H1 (cell line): ENCODE measurements at places on chromosomes 7 and 10.
A peak's percentile ranks its signal among the peaks of the same experiment; 100 is the strongest.

- DNase-seq = no peak
Observed at GRCh38 chr7:104980440-104980839, 33.6 kb upstream of the KMT2E start.

GRCh38 chr10:9613338-9614075 lies 1404.2 kb upstream of the CELF2 start:
- no peak for DNase-seq

GRCh38 chr7:17601921-17602320 lies 303.5 kb downstream of the AHR start:
- no peak for DNase-seq

- DNase-seq = no peak
Observed at GRCh38 chr10:28981007-28981406, 303.7 kb downstream of the BAMBI start.

GRCh38 chr7:114949231-114949630 lies 27.3 kb downstream of the MDFIC start:
- no peak for DNase-seq

GRCh38 chr7:105637755-105638154 lies 56.5 kb upstream of the EFCAB10 start:
- DNase-seq = no peak

GRCh38 chr7:55207436-55208125 lies 157.6 kb upstream of the LANCL2 start:
- DNase-seq = no peak

DNA sequence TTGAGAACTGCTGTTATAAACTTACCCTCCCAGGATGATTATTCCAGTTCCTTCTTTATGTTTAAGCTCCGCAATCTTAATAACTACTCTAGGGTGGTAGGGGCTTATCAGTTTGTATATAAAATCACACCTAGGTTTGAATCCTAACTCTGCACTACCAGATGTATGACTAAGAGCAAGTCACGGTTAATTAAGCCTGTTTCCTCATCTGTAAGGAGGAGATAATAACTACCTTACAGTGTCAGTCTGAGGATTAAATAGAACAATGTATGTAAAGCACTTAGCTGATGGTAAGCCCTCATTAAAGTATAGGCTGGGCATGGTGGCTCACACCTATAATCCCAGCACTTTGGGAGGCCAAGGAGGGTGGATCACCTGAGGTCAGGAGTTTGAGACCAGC lies 9.2 kb downstream of the DNA2 start:
- no peak for DNase-seq

DNA sequence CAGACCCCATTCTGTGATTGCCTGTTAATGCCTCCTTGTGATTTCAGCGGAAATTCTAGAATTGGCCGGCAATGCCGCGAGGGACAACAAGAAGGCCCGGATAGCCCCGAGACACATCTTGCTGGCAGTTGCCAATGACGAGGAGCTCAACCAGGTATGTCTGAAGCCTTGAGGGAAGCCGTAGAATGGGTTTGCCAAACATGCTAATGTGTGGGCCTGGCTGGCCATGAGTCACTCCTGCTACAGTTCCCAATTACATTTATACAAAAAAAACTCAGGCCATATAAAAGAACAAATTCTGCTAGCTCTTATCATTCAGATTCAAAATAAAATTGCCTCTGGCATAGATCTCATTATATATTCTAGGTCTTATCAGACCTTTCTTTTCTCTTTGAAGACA lies 37.4 kb downstream of the MACROH2A2 start:
- DNase-seq = no peak

DNA sequence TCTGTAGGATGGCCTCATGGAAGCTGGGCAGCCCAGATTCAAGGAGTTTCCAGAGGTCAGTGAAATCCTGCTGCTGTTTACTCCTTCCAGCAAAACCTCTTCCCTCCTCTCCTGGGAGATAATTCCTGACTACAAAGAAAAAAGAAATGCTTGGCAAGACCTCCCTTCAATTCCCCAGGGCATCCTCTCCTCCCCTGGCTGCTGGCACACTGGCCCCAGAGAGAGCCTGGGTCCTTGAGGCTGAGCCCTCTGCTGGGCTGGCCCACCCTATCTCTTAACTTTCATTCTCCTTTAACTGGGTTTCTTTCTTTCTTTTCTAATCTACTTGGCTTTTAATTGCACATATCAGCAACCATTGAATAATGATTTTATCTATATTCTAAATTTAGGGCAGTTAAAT lies 7.7 kb downstream of the DRGX start:
- no peak for DNase-seq

GRCh38 chr10:112783351-112784021 lies 166.6 kb upstream of the TCF7L2 start:
- DNase-seq = peak; percentile 40

DNA sequence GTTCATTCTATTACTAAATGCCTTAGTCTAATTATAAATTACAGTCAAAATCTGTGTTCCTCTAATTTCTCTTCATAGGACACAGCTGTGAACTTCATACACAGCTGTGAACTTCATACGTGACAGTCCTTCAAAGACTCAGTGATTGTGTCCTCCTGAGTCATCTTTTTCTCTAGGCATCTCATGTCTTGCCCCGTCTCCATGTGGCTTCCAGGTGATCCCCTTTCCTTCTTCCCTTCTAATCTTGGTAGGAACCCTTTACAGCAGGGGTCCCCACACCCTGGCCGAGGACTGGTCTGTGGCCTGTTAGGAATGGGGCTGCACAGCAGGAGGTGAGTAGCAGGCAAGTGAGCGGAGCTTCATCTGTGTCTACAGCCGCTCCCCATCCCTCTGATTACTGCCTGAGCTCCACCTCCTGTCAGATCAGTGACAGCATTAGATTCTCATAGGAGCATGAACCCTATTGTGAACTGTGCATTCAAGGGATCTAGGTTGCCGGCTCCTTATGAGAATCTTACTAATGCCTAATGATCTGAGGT lies 14.0 kb upstream of the EIF5AL1 start:
- no peak for DNase-seq

- DNase-seq = no peak
Observed at GRCh38 chr7:52107355-52107754, 790.7 kb upstream of the COBL start.

- DNase-seq = no peak
Observed at GRCh38 chr7:54711900-54712595, 47.0 kb downstream of the SEC61G start.

DNA sequence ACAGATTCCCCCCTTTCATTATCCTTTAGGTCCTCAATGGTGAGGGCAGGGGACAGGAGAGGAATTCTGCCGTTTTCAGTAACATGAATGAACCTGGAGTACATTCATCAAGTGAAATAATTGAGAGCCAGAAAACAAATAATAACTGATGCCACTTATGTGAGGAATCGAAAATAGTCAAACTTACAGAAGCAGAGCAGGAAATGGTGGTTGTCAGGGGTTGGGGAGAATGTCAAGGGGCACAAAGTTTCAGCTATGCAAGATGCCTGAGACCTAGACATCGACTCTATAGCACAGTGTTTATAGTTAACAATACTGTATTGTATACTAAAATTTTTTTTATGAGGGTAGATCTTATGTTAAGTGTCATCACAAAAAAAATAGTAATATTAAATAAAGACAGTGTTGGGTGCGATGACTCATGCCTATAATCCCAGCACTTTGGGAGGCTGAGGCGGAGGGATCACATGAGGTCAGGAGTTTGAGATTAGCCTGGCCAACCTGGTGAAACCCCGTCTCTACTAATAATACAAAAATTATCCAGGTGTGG lies 1219.8 kb downstream of the GATA3 start:
- DNase-seq = no peak

GRCh38 chr7:32032211-32032610 lies 38.0 kb downstream of the PDE1C start:
- no peak for DNase-seq

- DNase-seq = no peak
Observed at GRCh38 chr7:144519925-144520324, 116.4 kb upstream of the NOBOX start.

DNA sequence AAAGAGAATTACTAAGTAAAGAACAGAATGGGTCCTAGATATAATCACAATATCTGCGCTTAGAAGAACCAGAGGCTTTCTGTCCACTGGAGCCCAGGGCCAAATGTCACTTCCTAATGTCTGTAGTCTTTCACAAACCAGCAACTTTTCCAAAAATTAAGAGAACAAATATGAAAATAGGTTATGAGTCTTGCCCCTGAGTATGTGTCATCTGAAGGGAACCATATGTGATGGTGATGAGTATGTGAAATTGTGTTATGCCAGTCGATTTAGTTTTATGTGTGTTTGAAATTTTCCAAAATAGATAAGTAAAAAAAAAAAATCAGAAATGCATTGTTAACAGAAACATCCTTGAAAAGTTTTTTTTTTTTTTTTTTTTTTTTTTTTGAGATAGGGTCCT lies 15.4 kb upstream of the HTR5A start:
- no peak for DNase-seq

- DNase-seq = no peak
Observed at GRCh38 chr10:29699621-29700020, 64.8 kb upstream of the SVIL start.

DNA sequence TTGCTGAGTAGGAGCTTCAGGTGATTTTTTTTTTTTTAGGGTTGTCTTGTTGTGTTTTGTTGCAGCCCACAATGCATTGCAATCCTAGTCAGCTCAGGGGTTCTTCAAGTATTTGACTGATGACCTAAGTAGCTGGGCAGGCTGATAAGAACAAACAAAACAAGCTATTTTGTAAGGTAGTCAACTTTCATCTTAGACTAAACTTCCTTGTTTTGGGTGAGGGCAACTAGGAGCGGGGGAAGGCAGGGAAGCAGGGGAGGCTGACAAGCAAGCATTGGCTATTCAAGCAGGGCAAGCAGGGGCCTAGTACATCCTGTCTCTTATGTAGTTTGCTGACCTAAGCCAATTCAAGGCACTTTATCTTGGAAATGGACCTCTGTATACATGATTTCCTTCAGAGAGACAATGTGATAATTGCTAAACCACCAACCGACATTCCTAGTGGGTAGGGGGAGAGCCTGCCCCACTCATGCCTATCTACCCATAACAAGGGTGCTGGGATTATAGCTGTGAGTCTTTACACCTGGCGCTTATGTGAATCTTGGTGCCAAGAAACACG lies 163.3 kb upstream of the PRKCQ start:
- no peak for DNase-seq

GRCh38 chr10:60270426-60270825 lies 119.2 kb downstream of the ANK3 start:
- no peak for DNase-seq

- DNase-seq = no peak
Observed at GRCh38 chr10:115129752-115130151, 36.6 kb downstream of the ATRNL1 start.

GRCh38 chr7:16419126-16419525 lies 2.2 kb downstream of the CRPPA start:
- DNase-seq = no peak

DNA sequence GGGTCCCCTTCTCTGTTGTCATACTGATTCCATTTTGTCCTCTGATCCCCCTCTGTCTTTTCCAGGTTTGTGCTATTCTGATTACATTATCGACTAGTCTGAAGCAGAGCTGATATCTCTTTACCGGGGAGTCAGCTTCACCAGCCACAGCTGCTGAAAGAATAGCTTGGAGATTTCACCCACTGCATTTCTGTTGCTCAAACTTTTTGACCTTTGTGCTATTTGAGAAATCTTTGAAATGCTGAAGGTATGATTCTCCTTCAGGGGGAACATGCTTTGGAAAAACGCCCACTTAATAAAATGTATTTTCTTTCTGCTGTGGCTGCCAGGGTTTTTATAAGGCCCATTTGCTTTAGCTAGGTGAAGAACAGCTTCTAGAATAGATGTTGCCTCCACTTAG lies 197.8 kb upstream of the TCF7L2 start:
- no peak for DNase-seq

DNA sequence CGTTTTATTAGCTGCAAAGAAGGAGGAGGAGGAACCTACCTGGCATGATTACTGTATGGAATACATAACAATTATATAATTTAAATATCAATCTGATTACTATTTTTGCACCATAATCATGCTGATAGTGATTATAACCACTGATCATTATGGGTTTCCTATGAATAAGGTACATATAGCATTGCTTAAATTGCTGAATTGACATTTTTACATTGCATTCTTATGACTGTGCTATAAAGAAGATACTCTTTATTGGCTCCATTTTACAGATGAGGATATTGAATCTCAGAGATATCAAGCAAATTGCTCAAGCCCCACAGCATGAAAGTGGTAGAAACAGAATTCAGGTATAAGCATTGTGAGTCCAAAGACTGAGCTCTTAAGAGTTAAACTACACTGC lies 23.1 kb downstream of the DKK1 start:
- no peak for DNase-seq

- no peak for DNase-seq
Observed at GRCh38 chr10:45302573-45302972, 12.8 kb downstream of the OR13A1 start.

DNA sequence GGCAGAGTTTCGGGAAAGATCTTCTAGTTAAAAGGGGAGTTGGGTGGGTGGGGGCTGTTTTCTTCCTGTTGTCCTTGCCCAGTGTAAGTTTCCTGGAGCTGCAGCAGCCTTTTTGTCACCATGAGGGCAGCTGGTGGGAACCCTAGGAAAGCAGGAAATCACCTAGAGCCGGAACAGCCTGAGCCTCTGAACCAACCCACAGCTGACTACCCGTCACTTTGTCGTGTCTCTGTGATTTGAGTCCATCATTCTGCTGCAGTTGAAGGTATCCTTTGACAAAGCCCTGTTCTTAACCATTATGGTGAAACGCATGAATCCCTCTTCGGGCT lies 1.2 kb upstream of the C10orf143 start:
- DNase-seq = no peak

DNA sequence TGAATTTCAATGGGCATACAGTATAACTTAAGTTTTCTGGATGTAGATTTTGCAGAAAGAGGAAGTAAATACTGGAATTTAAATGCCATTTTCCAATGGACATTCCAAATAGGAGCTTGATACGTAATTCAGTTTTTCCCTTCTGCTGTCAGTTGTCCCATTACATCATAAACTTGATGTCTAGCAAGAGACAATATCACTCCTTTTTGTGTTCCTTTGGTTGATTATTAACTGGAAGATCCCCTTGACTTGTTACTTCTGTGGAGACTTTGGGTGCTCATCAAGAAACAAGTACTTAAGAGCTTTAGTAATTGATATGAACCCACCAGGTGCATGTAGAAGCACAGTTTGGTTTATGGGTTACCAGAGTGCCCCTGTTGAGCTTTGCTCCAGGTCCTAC lies 116.1 kb downstream of the ST7 start:
- DNase-seq = no peak

GRCh38 chr10:24299578-24300260 lies 90.8 kb downstream of the KIAA1217 start:
- no peak for DNase-seq
